ENCODE measurements at places on chromosomes 6 and 20.

- DNase-seq, result no peak
Observed at GRCh38 chr20:60591172-60591799, 633.1 kb downstream of the CDH26 start.

- no peak for DNase-seq
Observed at GRCh38 chr6:105501826-105502344, 99.0 kb upstream of the PREP start.

DNA sequence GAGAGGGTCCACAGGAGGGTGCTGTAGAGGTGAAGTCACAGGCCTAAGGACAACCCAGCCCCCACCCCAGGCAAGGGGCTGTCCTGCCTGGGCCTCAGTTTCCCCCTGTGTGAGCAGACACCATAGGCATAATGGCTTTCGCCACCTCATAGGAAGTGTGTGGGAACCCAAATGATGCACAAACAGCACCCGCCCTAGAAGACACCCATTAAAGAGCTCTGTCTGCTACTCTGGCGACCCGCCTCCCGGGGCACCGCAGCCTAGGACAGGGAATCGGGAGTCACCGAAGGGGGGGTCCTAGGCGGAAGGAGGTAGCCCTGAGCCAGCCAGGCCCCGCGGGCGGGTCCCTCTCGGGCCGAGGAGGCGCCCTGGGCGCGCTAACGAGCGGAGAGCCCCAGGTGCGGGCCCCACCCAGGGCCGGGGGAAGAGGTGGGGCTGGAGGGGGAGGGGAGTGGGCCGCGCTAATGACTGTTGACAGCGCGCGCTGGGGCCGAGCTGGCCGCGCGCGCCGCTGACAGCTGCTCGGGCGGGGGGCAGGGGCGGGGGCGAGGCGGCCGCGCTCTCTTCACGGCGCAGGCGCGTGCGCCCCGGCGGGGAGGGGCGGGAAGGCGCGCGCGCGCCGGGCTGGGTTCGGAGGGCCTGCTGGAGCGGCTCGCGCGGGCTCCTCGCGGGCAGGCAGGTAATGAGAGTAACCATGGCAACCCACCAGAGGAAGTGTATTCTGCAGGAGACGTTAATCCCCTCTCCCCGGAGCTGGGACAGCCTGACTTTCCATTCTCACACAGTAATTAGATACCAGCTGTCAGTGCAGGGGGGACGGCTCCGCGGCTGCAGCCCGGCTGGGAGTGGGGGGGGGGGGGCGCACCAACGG, 48.9 kb downstream of the NOL4L start:
- peak; percentile 41 for DNase-seq

- no peak for DNase-seq
Observed at GRCh38 chr6:154202339-154202738, 154.3 kb downstream of the IPCEF1 start.

GRCh38 chr6:115909923-115910546, 150.7 kb downstream of the FRK start:
- no peak for DNase-seq

DNA sequence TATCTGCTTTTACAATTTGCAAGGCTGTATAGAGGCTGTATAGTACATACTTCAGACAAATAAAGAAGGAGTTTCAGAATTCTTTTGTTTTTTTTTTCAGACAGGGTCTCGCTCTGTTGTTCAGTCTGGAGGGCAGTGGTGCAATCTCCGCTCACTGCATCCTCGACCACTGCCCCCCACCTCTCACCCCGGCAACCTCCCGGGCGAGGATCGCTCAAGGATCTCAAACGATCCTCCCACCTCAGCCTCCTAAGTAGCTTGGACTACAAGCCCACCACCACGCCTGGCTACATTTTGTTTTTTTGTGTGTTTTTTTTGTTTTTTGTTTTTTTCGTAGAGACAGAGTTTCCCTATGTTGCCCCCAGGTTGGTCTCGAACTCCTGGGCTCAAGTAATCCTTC, 1.8 kb downstream of the FASTKD5 start:
- DNase-seq, result no peak

GRCh38 chr6:15819841-15820240, 157.0 kb upstream of the DTNBP1 start:
- no peak for DNase-seq

DNA sequence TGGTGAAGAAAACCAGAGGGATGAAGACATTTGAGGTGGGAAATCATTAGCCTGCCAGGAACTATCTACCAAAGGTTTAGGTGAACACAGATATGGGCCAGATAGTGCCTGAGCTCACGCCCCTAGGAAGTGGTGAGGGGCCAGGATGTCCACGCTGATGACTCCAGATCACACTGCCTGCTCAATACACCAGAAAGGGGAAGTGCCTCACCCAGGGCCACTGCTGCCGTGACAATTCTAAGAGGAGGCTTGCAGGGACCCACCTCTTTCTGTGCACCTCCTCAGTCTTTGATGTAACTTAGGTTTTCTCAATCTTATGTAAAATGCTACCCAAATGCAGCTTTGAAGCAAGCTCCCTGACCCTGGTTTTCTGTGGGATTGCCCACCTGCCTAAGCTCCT, 5.4 kb upstream of the RAB44 start:
- DNase-seq, result no peak

GRCh38 chr6:140879946-140880345, 1252.8 kb upstream of the GJE1 start:
- no peak for DNase-seq

GRCh38 chr6:46271728-46272127, 100.9 kb upstream of the ENPP5 start:
- DNase-seq, result no peak

DNA sequence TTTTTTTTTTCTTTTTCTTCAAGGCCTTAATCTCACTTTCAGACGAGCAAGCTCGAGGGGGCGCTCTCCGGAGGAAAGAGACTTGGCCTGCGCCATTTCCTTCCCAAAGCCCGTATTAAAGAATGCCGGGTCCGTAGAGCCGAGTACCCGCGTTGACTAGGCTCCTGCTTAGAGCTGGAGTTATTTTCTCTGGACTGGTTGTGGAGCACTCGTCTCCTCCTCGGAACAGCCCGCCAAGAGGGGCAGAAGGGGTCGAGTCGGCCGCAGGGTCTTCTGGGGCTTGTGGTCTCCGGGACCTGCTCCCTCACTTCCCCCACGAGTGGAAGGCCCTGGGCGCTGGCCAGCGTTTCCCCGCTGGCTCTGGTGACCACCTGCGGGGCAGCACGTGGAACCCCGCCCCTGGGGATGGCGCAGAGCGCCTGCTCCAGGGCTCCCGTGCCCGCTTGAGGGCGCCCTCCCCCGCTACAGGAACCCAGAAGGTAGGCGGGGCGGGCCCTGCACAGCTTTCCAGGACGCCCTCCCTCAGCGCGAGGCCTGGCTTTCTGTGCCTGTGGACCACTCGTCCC, 2.7 kb upstream of the MEI4 start:
- DNase-seq, result no peak

DNA sequence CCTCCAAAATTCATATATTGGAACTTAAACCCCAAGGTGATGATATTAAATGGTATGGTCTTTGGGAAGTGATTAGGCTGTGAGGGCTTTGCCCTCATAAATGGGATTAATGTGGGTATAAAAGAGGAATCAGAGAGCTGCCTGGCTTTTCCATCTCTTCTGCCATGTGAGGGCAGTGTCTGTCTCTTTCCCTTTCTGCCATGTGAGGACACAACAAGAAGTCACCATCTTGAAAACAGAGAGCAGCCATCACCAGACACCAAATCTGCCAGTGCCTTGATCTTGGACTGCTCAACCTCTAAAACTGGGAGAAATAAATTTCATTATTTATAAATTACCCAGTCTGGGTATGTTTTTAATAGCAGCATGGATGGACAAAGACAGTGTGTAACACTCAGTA, 263.0 kb downstream of the PAX1 start:
- DNase-seq, result no peak

DNA sequence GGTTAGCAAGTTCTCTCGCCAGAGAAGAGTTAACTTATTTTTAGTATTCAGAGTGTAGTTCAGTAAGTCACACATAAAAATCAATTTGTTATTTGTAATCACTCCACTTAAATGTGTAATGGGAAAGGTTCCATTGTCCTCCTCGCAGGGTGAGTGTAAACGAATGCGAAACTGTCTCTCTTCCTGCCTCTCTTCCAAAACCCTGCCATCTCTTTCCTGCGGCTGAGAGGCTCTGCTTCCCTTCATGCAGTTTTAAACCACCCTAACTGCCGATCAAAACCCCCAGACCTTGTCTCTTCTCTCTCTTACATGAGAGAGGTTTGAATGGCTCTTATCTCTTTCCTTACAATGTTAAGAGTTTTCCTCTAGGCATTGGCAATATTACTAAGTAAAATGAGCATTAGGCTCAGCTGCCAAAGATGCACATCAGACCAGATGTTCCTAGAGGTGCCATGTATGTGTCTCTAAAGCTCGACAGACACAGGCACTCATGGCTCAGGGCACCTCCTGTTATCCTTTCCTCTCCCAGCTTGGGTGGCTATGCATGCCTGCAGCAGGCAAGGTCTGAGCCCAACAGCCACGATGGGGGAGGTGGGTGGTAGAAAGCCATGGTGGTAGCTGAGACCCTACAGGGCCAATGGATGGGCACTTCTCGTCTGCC, 91.2 kb downstream of the JARID2 start:
- DNase-seq, result no peak

GRCh38 chr6:121890307-121890910, 455.0 kb downstream of the GJA1 start:
- no peak for DNase-seq

DNA sequence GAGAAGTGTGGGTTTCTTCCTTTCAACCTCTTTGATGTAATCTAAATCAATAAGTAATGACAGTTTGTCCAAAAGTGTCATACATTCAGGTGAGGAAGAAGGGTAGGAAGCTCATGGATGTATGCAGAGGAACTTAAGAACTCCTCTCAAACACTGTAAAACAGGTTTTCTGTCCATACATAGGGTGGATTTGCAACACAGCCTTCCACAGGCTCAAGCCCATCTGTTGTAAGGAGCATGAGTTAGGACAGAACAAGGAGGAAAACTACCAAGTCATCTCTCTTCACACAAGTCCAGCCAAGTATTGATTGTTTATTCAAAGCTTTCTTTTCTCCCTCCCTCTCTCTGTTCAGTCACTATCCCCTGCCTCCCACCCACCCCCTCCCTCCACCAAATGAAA, 49.0 kb upstream of the CDYL start:
- DNase-seq, result no peak

DNA sequence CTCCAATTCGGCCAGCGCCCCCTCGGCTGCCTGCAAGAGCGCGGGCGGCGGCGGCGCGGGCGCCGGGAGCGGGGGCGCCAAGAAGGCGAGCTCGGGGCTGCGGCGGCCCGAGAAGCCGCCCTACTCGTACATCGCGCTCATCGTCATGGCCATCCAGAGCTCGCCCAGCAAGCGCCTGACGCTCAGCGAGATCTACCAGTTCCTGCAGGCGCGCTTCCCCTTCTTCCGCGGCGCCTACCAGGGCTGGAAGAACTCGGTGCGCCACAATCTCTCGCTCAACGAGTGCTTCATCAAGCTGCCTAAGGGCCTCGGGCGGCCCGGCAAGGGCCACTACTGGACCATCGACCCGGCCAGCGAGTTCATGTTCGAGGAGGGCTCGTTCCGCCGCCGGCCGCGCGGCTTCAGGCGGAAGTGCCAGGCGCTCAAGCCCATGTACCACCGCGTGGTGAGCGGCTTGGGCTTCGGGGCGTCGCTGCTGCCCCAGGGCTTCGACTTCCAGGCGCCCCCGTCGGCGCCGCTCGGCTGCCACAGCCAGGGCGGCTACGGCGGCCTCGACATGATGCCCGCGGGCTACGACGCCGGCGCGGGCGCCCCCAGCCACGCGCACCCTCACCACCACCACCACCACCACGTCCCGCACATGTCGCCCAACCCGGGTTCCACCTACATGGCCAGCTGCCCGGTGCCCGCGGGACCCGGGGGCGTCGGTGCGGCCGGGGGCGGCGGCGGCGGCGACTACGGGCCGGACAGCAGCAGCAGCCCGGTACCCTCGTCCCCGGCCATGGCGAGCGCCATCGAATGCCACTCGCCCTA, 963 bp downstream of the FOXF2 start:
- no peak for DNase-seq

GRCh38 chr20:46122071-46122470, 4.0 kb downstream of the CD40 start:
- no peak for DNase-seq

GRCh38 chr20:33688938-33689424, 2.8 kb upstream of the E2F1 start:
- no peak for DNase-seq

- no peak for DNase-seq
Observed at GRCh38 chr6:46490425-46491200, 636 bp downstream of the RCAN2 start.

GRCh38 chr20:41984031-41984430, 365.9 kb upstream of the CHD6 start:
- DNase-seq, result no peak

GRCh38 chr6:126631363-126631762, 291.4 kb downstream of the CENPW start:
- no peak for DNase-seq

DNA sequence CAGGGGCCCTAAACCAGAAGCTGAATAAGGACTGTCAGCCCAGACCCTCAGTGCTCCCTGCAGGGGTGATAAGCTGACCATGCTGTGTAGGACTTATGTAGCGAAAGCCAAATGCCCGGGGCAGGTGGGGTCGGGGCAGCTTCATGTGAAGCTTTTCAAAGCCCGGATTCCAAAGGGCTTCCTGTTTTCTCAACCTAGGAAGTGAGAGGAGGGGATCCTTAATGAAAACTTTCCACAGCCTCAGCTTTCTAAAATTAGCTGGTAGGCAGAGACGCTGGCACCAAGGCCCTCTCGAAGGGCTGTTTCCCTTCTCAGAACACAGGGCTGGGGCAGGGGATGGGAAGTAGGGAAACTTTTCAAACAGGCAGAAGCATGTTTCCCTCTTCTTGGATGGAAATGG, 148.9 kb downstream of the NFATC2 start:
- DNase-seq, result no peak

DNA sequence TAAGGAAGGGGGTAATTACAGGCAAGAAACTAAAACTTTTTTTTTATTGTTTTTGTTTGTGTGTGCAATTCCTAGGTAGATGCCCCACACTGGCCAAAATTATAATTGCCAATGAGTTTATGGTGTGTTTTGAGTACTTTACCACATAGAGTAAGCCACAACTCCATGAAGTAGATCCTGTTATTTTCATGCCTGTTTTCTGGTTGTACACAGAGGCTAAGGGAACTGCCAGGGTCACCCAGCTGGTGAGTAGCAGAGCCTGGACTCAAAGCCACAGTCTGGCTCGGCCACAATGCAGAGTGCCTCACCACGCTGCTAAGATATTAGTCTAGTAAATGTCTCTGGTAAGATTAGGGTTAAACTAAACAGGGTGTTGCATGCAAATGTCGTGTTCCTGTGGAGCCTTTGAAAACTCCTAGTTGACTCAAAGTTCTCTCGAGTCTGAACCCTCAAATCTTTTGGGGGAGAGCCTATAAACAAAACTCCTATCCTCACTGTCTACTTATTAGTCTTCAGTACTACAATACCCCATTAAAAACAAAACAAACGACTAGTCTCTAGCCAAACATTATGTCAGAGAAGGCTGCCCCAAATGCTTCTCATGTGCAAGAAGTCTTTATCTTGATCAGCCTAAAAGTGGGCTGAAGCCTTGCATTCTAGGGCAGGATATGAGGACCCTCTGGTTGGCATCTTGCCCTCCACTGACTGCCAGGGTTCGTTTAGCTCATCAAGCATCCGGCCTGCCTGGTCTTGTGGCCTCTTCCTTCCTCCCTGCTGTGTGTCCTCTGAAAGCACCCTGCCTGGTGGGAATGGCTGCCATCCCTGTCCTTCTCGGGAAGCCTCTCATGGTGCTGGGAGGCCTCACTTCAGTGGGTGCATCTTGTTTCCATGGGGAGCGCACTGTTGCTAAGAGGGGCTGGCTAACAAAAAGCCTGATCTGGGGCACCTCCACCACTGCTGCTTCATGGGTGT, 4.2 kb downstream of the DUSP22 start:
- no peak for DNase-seq

All from stimulated activated CD8-positive, alpha-beta memory T cell treated with anti-CD3 and anti-CD28 coated beads, Interleukin-4, amount 100 ng/mL, for 24 hours (primary cell).